Amniotic epithelial cell (primary cell): ENCODE measurements at places on chromosomes 5 and 9.

DNA sequence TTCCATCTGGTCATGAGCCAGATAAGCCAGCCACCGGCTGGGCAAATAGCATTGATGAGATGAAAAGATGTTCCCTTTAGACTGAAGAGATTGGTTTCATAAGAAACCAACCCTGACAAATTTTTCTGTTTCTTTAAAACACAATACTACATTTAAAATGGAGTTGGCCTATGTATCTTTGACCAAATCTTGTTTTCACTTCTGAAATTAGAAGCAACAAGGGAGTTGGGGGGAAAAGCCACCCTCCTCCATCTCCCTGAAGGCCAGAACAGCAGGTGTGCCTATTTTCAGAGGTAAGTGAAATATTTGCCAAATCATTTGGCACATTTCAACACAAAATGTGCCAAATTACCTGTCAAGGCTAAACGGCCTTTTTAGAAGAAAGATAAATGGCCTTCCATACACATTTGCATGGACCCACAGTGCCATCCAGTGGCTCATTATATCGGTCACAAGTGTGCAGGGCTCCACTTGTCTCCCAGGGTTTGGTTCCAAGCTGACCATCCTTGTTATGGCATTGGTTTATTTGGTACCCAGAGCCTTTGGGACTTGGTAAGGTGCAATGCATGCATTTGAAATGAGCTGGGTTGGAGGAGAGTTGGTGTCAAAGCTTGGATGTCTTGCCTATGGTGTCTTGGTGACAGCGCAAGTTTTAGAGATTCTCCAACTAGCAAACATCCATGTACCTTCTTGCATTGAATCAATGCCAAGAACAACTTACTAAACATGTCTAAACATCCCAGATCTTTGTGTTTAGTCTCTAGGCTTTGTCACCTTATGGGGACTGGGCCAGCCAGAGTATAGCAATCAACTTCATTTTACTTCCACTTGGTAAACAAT is 372.0 kb upstream of the KIF2A start:
- DNase-seq, result peak; percentile 18

DNA sequence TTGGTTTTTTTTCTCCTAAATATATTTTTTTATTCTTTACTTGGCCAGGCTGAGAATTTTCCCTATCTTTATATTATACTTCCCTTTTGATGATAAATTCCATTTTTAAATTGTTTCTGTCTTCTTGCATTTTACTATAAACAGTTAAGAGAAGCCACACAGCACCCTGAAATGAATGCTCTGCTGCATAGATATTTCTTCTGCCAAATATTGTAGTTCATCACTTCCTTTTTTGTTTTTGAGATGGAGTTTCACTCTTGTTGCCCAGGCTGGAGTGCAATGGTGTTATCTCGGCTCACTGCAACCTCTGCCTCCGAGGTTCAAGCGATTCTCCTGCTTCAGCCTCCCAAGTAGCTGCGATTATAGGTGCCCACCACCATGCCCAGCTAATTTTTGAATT is 8.5 kb upstream of the INIP start:
- DNase-seq, result no peak

- DNase-seq, result no peak
Measured at GRCh38 chr9:131275332-131276093, 797 bp downstream of the FAM78A start.

GRCh38 chr5:127019928-127020327 is 10.4 kb downstream of the MARCHF3 start:
- no peak for DNase-seq

DNA sequence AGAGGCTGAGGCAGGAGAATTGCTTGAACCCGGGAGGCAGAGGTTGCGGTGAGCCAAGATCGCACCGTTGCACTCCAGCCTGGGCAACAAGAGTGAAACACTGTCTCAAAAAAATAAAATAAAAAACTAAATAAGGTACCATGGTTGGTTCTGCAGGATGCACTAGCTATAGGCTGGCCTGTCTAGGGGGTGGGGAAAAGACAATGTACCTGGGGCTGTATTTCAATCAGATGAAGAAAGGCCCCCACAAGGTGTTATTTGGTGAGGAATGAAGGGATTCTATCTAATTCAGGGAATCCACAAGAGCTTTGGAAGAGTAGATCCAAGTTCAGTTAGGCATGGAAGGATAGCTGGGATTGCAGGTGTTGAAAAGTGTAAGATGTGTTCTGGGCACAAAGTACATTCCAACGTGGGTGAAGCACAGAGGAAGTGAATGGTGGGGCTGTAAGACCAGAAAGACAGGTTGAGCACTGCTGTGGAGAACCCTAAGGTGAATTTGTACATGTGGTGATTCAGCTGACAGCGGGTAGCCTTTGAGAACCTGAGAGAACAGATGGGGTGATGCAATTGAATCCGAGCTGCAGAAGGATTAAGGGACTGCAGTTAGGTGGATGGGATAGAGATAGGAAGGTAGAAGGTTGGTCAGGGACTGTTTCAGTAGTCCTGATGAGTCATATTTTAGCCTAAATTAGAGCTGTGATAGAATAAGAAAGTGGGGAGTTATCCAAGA is 71.8 kb downstream of the CAST start:
- DNase-seq, result peak; percentile 75

- DNase-seq, result no peak
Measured at GRCh38 chr9:96089452-96090085, 212.4 kb downstream of the HSD17B3 start.

DNA sequence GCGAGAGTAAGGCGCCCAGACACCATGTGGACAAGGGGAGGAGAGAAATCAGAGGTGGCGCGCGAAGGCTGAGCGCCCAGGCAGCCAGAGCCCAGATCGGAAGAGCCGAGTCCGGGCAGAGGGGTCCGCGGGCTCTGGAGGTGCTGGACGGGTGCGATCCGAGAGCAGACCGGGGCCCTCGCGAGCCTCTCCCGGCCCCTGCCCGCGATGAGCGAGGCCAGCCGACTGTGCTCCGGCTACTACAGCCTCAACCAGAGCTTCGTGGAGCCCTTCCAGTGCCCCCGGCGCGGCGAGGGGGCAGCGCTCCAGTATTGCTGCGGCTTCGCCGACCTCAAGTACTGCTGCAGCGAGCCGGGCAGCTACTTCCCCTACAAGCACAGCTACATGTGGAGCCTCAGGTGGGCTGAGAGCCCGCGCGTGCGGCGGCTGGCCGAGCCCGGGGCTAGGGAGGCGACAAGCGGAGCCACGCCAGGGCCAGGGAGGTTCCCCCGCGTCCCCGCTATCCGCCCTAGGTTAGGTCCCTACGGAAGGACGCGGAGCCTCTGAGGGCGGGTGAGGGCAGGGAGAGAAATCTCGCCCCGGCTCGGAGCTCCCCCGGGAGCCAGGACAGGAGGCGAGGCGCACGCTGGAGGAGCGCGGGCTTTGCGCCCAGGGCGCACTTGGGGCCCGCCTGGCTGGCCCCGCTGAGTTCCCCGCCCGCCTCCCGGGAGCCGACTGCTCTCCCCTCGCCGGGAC is at the start of gene SHISAL2B:
Gene SHISAL2B (plus strand): TSS at position 87 of the 735 bp plus-strand sequence. CDS start 121 bp downstream, at position 208.
- peak; percentile 6 for DNase-seq

DNA sequence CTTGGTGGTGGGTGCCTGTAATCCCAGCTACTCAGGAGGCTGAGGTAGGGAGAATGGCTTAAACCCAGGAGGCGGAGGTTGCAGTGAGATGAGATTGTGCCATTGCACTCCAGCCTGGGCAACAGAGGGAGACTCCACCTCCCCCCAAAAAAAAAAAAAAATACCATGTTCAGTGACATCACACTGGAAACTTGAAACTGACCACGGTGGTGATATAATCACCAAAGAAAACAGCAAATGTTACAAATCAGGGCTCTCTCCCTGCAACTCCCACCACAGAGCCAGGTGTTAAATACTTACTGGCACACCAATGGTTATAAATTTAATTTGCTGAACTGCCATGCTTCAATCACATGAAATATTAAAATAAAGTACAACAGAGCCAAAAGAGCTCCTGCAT is 81.4 kb downstream of the ZNF608 start:
- DNase-seq, result no peak

DNA sequence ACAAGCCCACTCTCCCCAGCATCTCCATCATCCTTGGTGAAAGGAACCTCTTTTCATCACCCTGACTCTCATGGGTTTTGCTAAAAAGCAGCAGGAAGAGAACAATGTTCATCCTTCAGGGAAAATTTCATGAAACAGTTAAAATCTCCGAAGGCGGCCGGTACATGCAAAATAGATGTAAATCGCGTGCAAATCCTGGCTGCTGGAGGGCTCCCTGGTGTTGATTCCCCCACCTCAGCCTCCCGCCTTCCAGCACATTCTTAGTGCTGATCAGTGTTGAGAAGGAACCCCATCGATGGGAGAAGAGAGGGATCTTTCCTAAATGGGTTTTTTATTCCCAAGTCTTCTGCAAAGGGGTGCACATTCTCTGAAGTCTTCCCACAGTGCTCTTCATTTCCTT is 8.7 kb upstream of the GFI1B start:
- no peak for DNase-seq

DNA sequence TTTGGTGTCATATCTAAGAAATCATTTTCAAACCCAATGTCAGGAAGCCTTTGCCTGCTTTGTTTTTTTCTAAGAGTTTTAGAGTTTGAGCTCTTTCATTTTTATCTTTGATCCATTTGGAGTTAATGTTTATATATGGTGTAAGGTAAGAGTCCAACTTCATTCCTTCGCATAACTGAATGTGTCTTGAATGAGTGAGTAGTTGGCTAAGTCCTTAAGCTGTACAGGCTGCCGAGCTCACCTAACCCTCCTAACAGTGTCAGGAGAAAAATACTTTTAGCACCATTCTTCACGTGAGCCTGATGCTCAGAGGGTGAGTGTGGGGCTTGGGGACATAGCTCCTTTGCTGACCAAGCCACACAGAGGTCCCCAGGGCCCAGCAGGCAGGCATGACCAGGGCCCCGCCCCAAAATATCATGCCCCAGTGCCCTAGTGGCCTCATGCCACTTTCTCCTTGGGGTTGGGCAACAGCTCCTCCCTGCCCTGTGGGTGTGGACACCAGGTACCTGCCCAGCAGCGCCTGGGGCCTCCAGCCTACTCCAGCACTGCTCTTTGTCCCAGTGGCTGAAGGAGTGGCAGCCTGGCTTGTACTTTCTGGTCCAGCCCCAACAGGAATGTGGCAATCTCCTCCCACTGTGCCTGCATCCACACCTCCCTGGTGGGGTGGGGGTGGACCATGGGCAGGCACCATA is 17.2 kb downstream of the PPARGC1B start:
- DNase-seq, result no peak

DNA sequence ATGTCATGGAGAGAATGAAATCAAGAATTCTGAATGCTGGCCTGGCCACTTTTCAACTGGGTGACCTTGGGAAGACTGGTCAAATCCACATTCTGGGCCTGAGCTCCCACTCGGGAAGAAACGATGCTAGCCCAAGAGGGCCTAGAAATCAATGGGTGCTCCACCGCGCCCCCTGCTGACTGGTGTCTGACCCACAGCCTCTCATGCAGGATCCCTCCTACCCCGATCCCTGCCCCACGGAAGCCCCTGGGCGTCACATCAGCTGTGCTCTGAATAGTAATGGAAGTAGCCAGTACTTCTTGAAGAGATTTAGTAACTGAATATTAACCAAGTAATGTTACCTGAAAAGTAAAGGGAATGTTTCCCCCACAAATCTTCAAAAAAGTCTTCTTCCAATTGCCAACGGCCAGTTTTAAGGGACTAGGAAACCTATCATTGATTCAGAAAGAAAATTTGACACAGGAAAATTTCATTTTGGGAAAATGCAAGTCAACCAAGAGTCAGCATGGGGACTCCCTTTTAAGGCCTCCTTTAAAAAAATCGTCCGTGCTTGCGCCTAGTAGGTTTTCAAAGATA is 43.9 kb downstream of the CRB2 start:
- no peak for DNase-seq

GRCh38 chr5:60066502-60066901 is 173.0 kb upstream of the PDE4D start:
- DNase-seq, result peak; percentile 58

GRCh38 chr5:35131723-35132122 is 84.0 kb upstream of the AGXT2 start:
- DNase-seq, result no peak

DNA sequence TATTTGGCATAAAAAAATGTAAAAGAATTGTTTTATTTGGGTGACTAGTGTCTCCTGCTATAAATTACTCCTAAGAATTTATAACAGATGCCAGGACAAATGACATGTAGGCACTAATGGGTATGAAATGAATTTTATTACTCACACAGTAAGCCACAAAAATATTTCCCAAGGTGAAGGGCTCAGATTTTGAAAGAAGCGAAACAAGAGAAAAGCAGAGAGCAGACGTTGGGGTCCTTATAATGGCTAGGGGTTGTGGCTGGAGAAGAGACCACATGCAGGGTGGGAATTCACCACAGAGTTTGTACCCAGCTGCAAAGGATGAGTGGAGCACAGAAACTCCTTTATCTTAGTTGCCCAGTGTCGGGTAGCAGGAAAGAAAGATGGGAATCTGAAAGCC is 45.0 kb upstream of the PRR16 start:
- peak; percentile 17 for DNase-seq

GRCh38 chr5:82985763-82986162 is 91.4 kb downstream of the TMEM167A start:
- no peak for DNase-seq

DNA sequence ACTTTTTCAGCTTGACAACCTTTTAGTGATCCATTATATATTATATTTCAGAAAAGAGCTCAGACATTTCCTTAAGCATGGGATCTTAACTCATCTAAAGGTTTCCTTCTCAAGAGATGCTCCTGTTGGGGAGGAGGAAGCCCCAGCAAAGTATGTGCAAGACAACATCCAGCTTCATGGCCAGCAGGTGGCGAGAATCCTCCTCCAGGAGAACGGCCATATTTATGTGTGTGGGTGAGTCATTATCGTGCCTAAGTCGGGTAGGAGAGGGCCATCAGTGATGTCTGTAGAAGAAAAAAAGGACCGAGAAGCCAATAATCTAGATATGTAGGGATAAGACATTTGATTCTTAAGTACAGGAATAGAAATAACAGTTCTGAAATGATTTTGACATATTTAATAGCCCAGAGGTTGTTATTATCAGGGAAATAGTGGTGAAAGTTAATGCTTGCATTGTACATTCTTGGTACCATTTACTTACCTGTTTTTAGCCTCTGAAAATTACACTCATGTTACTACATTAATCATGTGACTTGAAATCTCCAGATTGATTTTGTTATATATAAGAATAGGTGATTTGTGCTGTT is 28.2 kb downstream of the MTRR start:
- DNase-seq, result peak; percentile 68

GRCh38 chr9:9079473-9079872 is 1279.9 kb upstream of the DMAC1 start:
- no peak for DNase-seq

GRCh38 chr5:170361116-170361515 is 28.1 kb downstream of the KCNMB1 start:
- DNase-seq, result no peak

DNA sequence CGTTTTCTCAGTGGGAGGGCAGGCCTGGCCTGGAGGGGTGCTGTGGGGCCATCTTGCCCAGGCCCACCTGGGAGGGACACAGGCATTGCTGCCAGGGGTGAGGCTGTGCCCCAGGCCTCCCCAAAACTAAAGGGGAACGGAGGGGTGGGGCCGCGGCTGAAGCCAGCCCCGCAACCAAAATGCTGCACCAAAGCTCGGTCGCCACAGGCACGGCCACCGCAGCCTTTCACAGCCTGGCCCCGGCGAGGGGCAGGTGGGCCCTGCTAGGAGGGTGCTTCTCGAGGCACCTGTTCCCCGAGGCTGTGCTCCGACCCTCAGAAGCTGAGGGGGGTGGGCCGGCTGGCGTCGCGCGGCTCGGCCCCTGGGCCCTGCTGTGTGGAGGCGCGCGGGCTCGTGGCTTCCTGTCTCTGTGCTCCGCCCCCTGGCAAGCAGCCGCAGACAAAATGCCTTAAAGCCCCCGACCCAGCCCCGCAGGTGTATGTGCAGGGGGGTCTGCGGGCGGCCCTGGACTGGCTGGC is 57.6 kb downstream of the JAK2 start:
- no peak for DNase-seq
